ENCODE measurements at places on chromosomes 1 and 21. TPM values are rescaled to one million over a fixed set of nuclear protein-coding genes. Genes with fewer than 3 reads are reported as not detected.

Gene CELA2A
- not detected for total RNA-seq

Gene SOX13
- 6.6 TPM for total RNA-seq

Gene ABCG1
- total RNA-seq = 20.3 TPM

Gene ATP1A4
- total RNA-seq = not detected

Gene PLA2G2C
- not detected for total RNA-seq

Gene CYYR1
- total RNA-seq = 0.05 TPM

Gene HSD3B1
- total RNA-seq = not detected

Gene ELOA
- total RNA-seq = 29.5 TPM

Gene TBX19
- total RNA-seq = 0.47 TPM

Gene ERICH3
- total RNA-seq = not detected

Gene RHD
- total RNA-seq = not detected

Gene BEST4
- total RNA-seq = not detected

Gene CD52
- total RNA-seq = not detected

Gene DIO1
- total RNA-seq = not detected

Gene TNFRSF9
- total RNA-seq = 0.07 TPM

Gene IGSF9
- not detected for total RNA-seq

Data from NCI-H460 (cell line).